Mucosa of gallbladder (tissue), 1 donor: ENCODE measurements at places on chromosomes 13 and 19. TPM values are rescaled to one million over a fixed set of nuclear protein-coding genes. Genes with fewer than 3 reads are reported as not detected.

SERPINE3 gene
- not detected for total RNA-seq

KLK1 gene
- total RNA-seq = 1.5 TPM

ZNF444 gene
- total RNA-seq = 76.2 TPM

ARL11 gene
- 2.8 TPM for total RNA-seq

CD70 gene
- total RNA-seq = not detected

ATP4A gene
- not detected for total RNA-seq

SYNE4 gene
- total RNA-seq = 17.4 TPM

AMER2 gene
- total RNA-seq = not detected

CLDND2 gene
- 0.92 TPM for total RNA-seq

OR7D2 gene
- not detected for total RNA-seq

UHRF1 gene
- total RNA-seq = 4.5 TPM

EXOC3L2 gene
- 9.0 TPM for total RNA-seq

GPI gene
- total RNA-seq = 406 TPM

GRCh38 chr19:17116996-17117702 lies 41.6 kb downstream of the MYO9B start:
- DNase-seq = no peak

DNA sequence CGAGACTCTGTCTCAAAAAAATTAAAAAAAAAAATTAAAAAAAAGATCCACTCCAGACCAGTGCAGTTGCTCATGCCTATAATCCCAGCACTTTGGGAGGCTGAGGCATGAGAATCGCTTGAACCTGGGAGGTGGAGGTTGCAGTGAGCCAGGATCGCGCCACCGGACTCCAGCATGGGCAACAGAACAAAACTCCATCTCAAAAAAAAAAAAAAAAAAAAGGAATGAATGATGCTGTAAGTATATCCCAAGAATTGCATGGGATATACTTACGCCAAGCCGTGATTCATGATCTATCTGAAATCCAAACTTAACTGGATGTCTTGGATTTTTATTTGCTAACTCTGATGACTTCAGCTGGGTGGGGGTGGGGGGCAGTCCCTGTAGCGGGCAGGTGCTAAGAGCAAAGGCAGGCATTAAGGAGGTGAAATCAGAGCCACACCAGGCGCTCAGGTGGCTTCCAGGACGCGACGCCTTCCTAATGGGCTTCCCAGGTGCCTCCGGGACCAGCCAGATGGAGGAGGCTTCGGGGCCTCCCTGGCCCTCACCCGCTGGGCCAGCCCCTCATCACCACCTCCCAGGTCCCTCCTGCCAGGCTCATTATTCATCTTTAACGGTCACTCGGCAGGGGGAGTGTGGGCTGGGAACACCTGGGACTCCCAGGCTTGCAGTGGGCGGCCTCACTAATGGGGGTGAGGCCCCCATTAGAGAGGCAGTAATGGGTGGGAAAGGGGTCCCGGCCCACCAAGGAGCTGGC lies 11.4 kb upstream of the FUT5 start:
- no peak for DNase-seq

GRCh38 chr19:2186071-2186846 lies 22.5 kb downstream of the DOT1L start:
- peak; percentile 62 for DNase-seq

DNA sequence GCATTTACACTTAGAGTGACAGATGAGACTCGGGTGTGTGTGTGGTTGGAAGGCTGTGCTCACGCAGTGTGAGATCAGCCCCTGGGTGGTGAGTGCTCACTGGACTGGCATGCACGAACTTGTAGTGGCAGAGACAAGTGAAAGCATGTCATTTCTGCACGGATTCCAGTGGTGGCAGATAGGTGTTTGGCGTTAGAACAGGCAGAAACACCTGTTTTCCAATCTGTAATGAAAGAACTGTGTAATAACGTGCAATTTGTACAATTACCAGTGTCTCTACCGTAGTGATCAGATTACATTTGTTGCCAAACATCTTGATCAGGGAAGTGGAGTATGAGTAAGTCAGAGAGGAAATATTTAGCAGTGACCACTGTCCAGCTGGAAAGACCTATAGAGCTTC lies 8.2 kb downstream of the LAMP1 start:
- no peak for DNase-seq

DNA sequence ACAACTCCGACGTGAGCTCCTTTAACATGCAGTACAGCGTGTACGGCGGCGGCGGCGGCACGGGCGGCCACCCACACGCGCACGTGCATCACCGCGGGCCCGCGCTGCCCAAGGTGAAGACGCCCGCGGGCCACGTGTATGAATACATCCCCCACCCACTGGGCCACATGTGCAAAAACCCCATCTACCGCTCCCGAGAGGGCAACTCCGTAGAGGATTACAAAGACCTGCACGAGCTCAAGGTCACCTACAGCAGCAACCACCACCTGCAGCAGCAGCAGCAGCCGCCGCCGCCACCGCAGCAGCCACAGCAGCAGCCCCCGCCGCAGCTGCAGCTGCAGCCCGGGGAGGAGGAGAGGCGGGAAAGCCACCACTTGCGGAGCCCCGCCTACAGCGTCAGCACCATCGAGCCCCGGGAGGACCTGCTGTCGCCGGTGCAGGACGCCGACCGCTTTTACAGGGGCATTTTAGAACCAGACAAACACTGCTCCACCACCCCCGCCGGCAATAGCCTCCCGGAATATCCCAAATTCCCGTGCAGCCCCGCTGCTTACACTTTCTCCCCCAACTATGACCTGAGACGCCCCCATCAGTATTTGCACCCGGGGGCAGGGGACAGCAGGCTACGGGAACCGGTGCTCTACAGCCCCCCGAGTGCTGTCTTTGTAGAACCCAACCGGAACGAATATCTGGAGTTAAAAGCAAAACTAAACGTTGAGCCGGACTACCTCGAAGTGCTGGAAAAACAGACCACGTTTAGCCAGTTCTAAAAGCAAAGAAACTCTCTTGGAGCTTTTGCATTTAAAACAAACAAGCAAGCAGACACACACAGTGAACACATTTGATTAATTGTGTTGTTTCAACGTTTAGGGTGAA lies 6.6 kb downstream of the SLITRK5 start:
- DNase-seq = no peak

DNA sequence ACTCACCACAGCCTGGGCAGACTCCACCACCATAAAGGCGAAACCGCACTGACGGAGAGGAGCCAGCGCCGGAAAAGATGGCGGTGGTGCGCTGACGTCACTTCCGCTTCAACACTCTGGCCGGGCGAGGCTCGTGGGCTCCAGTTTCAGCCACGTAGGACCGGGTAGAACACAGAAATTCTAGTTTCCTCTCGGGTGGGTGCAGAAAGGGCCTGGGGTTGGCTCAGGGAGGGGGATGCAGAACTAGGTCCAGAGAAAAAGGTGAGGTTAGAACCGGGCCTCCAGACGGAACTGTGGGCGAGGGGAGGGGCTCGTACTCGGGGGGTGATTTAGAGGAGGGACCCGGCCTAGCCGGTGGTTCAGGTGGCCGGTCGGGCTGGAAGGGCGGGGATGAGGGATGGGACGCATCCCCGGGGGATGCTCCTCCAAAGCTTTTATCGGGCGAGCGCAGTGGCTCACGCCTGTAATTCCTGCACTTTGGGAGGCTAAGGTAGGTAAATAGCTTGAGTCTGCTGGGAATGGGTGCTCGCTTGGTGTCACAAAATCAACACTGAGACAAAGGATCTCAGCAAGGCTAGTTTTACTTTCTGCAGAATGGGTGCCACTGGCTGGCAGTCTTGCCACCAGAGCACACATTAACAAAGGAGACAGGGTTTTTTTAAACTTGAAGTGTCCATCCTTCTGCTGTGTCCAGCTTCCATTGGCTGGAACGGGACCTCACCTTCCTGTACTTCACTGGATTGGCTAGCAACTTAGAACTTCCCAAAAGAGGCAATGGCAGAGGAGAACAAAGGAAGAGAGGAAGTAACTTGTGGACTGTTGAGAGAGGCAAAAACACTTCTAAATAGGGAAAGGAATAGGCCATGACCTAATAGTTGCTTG lies at the start of gene ZNF561:
Gene ZNF561, minus strand, starts transcription at position 77 of the 882 bp plus-strand sequence. CDS start 1,776 bp downstream, outside the sequence.
- peak; percentile 86 for DNase-seq

DNA sequence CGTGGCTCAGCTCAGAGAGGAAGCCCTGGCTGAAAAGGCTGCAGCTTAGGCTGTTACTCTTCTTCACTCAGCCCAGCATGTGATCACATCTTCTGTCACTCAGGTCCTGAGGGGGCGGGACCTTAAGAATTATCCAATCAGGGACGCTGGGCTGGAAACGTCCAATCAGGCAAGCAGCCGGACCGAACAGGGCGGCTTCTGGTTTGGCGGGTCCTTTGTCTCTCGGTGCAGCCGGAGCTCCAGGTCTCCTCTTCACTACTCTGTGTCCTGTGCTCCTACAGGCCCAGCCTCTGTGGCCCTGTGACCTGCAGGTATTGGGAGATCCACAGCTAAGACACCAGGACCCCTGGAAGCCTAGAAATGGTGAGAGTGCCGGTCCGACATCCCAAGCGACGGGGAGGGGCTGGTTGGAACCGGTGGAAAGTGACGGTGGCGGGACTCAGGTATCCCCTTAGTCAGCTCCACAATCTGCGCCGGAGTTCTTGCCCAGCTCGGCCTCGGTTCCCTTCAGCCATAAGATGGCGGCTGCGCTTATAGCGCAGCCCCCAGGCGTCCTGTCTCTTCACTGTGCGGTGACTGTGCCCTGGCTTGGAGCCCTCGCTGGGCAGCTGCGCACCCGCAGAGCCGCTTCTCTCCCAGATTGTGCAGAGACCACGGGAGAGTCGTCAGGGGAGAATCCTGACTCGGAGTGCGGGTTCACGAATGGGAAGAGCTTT lies at the start of gene ZNF93:
Gene ZNF93, plus strand, starts transcription at position 218 of the 716 bp plus-strand sequence. Its CDS starts 143 bp downstream, at position 361.
- peak; percentile 98 for DNase-seq

DNA sequence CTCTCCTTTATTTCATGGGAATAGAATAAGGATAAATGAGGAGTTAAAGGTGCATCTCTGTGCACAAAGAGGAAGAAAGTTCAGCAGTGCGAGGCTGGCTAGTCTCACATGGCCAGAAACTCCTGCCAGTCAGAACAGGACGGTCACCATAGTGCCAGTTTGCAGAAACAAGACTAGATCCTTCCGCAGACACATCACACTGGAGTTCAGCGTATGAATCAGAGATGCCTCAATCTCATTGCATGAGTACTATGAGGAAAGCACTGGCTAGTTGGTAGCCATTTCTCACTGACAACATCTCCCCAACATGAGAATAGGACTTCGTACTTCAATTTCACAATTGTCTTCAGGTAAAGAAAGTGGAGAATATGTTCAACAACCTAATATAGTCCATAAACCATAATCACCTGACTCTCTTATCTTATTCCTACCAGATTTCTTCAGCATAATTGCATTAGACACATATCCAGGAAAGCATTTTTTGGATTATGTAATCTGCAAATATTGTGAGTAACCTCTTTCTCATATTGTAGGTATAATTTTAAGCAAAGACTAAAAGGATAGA lies 34.9 kb downstream of the RXFP2 start:
- no peak for DNase-seq

DNA sequence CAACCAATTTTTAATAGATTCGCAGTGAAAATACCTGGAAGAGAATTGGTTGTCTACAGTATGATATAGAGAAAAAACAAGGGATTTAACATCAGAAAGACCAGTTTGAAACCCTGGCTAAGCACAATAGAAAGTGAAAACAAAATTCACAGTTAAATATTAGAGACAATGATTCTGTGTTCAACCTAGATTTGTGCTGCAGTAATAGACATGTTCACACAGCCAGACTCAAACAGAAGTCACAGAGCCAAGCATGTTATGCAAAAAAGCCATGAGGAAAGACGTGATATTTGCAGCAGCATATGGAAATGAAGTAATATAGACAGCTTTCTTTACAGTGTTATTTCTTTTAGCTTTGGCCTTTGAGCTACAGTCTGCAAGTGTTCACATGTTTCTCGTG lies 48.1 kb downstream of the SCEL start:
- DNase-seq = no peak

GRCh38 chr13:91758724-91759123 lies 360.3 kb downstream of the GPC5 start:
- DNase-seq = no peak

DNA sequence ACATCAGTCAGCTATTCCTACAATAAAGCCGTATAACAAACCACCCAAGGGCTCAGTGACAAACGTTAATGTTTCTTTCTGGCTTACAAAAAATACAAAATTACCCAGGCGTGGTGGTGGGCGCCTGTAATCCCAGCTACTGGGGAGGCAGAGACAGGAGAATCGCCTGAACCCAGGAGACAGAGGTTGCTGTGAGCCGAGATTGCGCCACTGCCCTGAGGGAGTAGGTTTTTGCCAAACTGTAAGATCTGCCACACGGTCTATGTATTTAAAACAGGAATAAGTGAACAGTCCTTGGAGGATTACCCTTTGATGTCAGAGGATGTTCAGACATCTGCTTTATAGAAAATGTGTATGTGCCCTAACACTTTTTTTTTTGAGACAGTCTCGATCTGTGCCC lies 105.8 kb downstream of the DPF1 start:
- no peak for DNase-seq

DNA sequence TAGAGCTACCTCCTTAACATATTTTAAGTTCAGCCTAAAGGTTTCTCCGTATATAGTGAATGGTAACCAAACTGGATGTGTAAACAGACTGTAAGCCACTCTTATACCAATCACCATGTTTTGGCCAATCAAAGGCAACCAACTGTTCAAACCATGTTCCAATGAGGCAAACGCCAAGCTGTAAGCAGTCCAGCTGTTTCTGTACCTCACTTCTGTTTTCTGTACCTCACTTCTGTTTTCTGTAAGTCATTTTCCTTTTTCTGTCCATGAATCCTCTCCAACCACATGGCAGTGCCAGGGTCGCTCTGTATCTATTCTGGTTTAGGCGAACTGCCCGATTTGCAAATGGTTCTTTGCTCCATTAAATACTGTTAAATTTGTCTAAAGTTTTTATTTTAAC lies 24.4 kb downstream of the COMMD6 start:
- no peak for DNase-seq

DNA sequence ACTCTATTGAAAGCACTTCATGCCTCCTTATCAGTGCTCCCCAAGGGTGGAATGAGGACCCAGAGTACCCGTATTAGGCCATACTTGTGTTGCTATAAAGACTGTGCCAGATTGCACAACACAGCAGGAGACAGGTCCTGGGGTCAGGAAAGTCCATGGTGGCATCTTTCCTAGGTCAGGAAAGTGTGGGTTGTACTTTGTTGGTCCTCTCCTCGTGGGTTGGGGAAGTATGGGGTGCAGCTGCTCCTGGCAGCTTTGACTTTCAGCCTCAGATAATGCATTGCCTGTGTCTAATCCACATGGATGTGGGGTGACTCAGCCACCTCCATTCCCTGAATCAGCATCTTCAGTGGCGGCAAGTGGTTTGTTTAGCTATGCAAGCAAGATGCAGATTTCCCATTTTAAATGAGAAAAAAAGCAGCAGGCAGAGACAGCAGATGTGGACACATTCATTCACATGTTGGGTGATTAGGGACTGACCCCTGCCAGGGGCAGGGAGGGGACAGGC lies 8.4 kb upstream of the CYP2B6 start:
- DNase-seq = no peak

GRCh38 chr13:97327506-97328221 lies 105.5 kb downstream of the MBNL2 start:
- no peak for DNase-seq

- DNase-seq = no peak
Measured at GRCh38 chr13:27619728-27620376, 477 bp downstream of the LNX2 start.
